Ascending aorta (tissue), 2 donors: ENCODE measurements at places on chromosomes 3 and 15. TPM values are rescaled to one million over a fixed set of nuclear protein-coding genes. Genes with fewer than 3 reads are reported as not detected.
A peak's percentile ranks its signal among the peaks of the same experiment; 100 is the strongest.

DNA sequence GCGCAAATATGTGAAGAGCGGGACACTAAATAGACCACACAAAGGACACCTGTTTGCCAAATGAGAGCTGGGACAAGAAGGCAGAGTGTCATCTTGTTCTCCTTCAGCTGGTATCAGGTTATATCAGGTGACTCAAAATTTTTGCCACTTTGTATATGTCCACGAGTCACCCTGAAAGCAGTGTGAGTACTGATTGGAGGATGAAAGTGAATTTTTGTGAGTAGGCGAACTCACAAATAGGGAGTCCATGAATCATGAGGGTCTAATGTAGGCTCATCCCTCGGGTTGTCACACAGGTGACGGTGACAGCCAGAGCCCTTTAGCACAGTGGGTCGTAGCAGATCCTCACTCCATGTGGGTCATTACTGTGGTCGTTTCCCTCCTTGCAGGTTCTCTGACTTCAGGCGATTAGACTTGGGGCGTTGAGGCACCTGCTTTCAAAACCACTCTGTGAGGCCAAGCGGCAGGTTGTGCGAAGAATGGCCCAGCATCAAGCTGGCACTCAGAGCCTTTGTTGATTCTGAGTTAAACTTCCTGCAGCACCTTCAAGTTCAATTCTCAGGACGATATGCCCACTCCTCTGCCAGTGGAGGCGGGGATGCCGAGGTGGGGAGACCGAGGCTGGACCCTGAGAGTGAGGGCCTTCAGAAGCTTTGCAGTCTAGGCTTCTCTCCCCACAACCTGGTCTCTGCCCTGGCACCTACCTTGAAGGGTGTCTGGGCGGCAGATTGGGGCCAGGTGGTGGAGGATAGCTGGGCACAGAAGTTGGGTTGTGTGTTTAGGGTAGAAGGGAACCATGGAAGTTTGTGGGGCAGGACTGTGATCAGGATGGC lies 173.8 kb downstream of the SMAD6 start:
- no peak for DNase-seq
- no peak overlapping the region for H3K4me3 ChIP-seq
- peaks cover 6% of the 10 kb centered on the region for H3K4me1 ChIP-seq
- H3K27me3 ChIP-seq = no peaks in the 10 kb centered on the region
- H3K27ac ChIP-seq = no peak overlapping the region
- no peaks in the 10 kb centered on the region for H3K36me3 ChIP-seq

PRSS50 gene
- total RNA-seq = not detected

DNA sequence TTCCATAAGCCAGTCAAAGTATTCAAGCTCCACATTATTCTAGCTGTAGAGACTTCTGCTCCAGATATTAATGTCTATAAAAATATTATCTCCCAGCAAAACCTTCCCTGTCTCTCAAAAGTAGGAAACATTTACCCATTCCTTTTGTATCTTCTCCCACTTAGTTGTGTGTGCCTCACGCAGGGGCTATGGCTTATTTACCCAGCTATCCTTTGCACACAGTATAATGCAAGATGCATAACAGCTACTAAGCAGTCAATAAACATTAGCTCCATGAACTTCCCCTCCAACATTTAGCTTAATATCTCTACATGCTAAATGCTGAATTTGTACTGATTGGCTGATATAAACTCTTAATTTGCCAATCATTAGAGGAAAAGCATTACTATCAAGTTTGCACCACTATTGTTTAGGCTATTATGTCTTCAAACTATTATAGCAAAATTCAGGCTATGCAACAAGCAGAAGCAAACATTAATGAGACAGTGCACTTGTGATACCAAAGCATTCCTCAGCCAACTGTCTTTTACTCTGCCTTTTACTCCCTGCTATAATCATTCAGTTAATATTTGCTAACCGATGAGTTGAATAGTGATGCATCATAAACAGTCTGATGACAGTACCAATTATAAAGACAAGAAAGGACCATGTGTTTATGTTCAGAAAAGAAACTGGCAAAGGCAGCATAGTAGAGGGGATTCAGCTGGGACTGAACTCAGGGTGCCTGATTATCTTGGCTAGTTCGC lies 81.2 kb downstream of the PLCH1 start:
- H3K4me3 ChIP-seq = no peak overlapping the region
- no peaks in the 10 kb centered on the region for H3K36me3 ChIP-seq
- no peak overlapping the region for H3K27ac ChIP-seq
- no peak for DNase-seq
- H3K27me3 ChIP-seq = no peaks in the 10 kb centered on the region

DNA sequence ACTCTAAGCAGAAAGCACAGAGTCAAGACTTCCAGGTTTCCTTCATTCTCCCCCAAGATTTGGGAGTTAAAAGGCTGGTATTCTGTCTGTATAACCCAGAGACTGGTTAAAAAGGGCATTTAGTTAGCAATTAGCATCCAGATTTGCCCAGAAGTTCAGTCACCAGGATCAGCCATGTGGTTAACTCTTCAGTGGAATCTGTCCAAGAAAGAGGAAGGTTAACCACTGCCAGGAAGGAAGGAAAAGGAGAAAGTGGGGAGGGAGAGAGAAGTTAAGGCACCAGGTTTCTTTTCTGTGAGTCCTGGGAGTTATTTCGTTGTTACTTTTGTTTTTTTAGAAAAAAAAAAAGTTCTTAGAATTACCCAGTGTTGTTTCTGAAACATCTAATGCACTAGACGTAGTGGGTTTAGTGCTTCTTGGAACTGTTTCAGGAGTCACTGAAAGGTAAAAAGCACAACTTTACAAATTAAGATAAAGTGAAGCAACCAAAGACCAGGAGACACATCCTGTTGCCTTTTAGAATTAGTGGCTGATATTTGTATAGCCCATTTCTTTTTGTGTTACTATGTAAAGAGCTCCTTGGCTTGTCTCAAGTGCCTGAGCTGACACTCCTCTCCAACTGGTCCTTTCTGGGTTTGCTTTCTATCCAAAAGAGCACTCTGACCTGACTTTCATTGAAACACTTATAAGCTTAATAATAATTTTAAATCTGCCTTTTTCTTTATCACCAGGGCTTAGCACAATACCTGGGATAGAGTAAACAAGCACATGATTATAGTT lies 128.6 kb downstream of the ABI3BP start:
- no peak overlapping the region for H3K4me3 ChIP-seq
- no peaks in the 10 kb centered on the region for H3K36me3 ChIP-seq
- H3K27me3 ChIP-seq = no peaks in the 10 kb centered on the region
- peaks cover 15% of the 10 kb centered on the region for H3K4me1 ChIP-seq

ALG1L2 gene
- total RNA-seq = not detected

DNA sequence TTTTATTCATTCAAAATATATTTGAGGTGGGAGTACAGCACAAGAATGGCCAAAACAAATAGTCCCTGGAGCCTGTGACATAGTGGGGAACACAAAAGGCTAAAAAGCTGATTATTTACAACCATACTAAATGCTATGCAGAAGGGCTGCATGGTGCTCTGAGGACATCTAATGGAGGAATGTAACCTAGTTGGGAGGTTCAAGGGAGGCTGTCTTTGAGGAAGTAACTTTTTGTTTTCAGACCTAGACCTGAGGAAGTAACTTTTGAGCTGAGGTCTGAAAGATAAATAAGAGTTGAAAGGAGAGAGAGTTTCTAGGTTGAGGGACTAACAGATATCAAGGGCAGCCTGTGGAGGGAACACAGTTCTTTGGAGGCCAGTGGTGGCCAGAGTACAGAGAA lies 34.8 kb upstream of the RASA2 start:
- no peaks in the 10 kb centered on the region for H3K36me3 ChIP-seq
- H3K27me3 ChIP-seq = no peaks in the 10 kb centered on the region
- no peaks in the 10 kb centered on the region for H3K4me1 ChIP-seq

DNA sequence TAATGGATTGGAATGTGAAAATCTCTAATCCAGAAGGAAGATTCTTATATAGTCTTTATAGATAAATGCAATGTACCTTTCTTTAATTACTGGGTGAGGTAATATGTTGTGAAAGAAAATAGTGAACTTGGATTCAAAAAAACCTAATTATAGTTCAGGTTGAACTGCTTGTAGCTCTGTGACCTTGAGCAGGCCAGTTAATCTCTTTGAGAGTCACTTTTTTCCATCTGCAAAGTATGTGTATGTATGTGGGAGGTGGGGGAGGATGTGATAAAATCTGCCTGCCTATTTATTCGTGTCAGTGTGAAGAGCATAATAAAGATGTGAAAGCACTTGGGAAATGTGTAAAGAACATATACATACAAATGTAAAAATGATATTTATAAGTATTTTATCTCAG lies 34.4 kb downstream of the GLCE start:
- no peak for DNase-seq
- H3K27ac ChIP-seq = peak overlapping the region; percentile 48
- no peak overlapping the region for H3K4me3 ChIP-seq
- no peaks in the 10 kb centered on the region for H3K36me3 ChIP-seq

DNA sequence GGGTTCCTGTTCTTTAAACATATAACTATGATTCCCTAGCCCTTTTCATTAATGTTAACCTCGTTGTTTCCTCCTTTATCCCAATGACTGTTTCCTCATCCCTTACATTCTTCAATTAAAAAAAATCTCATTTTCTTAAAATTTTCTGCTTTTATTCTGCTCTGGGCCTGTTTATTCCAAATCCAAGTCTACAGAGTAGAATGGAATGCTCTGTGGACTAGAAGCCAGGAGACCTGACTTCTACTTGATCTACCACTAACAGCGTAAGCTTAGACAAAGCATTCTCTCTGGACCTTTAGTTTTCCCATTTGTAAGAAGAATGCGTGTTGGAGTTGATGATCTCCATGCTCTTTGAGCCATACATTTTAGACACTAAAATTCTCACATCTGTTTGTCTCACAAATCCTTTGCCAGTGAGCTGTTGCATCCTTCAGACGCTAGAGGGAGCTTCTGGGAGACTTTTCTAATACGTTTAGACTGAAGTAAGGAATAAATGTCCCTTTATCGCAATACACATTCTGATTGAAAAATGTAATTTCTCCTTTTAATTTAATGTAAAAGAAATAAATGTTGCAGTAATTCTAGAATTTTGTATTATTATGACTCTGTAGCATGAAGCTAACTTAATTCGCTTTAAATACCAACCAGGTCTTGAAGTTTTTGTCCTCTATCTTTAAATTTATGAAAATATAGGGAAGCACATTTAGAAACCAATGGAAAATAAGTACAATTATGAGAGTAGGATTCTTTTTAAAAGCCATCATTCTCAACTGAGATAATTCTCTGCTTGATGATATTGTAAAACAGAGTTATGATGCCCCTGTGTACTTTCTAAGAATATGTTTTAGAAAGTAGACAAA lies 21.7 kb upstream of the GMNC start:
- no peaks in the 10 kb centered on the region for H3K4me1 ChIP-seq
- H3K27ac ChIP-seq = no peak overlapping the region
- H3K27me3 ChIP-seq = no peaks in the 10 kb centered on the region
- H3K36me3 ChIP-seq = no peaks in the 10 kb centered on the region
- H3K4me3 ChIP-seq = no peak overlapping the region
- no peak for DNase-seq

DNA sequence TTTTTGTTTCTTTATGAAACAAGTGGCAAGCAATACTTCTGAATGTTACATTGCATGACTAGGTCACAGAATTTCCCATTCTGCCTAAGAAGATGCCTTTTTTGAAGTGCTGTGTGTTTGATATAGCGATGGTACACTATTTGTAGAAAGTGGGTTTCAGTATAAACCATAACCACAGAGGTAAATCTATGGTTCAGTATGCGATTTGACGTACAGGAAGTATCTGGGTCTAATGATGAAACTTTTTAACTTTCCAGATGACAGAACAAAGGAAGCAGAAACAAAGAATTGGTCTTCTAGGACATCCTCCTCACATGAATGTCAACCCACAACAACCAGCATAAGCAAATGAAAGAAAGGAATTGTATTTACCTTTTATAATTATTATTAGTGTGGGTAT lies 133.4 kb upstream of the BHLHE40 start:
- H3K27ac ChIP-seq = no peak overlapping the region
- DNase-seq = no peak
- no peak overlapping the region for H3K4me3 ChIP-seq
- no peaks in the 10 kb centered on the region for H3K36me3 ChIP-seq
- H3K4me1 ChIP-seq = no peaks in the 10 kb centered on the region
- H3K27me3 ChIP-seq = no peaks in the 10 kb centered on the region

DNA sequence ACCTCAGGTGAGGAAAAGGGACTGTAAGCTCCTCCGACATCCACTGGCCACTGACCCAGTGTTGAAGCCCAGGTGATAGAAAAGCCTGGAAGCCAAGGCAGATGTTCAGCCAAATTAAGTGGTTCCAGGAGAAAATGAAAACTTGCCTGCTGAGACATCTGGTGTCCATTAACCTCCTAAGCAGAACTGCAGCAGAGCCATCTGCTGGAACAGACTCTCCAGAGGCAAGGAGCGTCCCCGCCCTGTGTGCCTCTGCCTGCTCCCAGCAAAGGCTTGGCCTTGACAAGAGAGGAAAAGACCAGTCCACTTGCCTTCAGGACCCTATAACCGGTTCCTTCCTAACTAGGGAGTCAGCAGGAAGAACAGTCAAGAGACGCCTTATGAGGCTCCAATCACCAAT lies 48.2 kb downstream of the SRGAP3 start:
- no peak overlapping the region for H3K4me3 ChIP-seq
- no peaks in the 10 kb centered on the region for H3K4me1 ChIP-seq
- no peaks in the 10 kb centered on the region for H3K36me3 ChIP-seq
- no peak for DNase-seq
- H3K27ac ChIP-seq = no peak overlapping the region

GRCh38 chr15:101237251-101237650 lies 14.6 kb downstream of the CHSY1 start:
- H3K27me3 ChIP-seq = no peaks in the 10 kb centered on the region
- no peak overlapping the region for H3K27ac ChIP-seq
- H3K4me3 ChIP-seq = no peak overlapping the region
- peaks cover 24% of the 10 kb centered on the region for H3K4me1 ChIP-seq
- DNase-seq = peak; percentile 60

DNA sequence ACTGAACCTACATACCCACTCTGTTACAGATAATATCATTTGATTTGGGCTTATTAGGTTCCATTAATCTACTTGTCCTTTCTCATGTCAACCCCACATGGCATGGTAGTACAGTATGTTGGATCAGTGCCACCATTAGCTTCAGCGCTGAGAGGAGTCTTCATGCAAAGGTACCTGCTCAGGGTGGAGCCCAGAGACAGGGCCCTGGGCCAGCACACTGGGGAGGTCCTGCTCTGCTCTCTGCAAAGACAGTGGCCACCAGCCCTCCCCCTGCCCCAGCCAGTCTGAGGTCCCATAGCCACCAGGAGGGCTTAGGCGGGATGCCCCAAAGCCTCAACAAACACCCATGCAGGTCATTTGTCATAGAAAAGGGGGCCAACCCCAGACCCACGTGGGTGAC lies 71.0 kb downstream of the ATP10A start:
- no peak overlapping the region for H3K27ac ChIP-seq
- H3K4me1 ChIP-seq = peaks cover 7% of the 10 kb centered on the region
- H3K36me3 ChIP-seq = no peaks in the 10 kb centered on the region
- H3K4me3 ChIP-seq = no peak overlapping the region

- H3K4me1 ChIP-seq = peaks cover 4% of the 10 kb centered on the region
- H3K27me3 ChIP-seq = no peaks in the 10 kb centered on the region
- H3K4me3 ChIP-seq = no peak overlapping the region
- H3K27ac ChIP-seq = no peak overlapping the region
- H3K36me3 ChIP-seq = peaks cover 14% of the 10 kb centered on the region
These were observed 12.4 kb downstream of the TPRA1 start for GRCh38 chr3:127578168-127578567.

GRCh38 chr3:125431912-125432790 lies 57.0 kb upstream of the ZNF148 start:
- no peaks in the 10 kb centered on the region for H3K27me3 ChIP-seq
- no peaks in the 10 kb centered on the region for H3K4me1 ChIP-seq
- H3K4me3 ChIP-seq = no peak overlapping the region
- H3K36me3 ChIP-seq = no peaks in the 10 kb centered on the region
- H3K27ac ChIP-seq = no peak overlapping the region
